WTC11 (cell line): ENCODE measurements at places on chromosomes 3 and 15. TPM values are rescaled to one million over a fixed set of nuclear protein-coding genes. Genes with fewer than 3 reads are reported as not detected.

Gene SLC15A2
- total RNA-seq = 2.4 to 3.8 TPM (median 3.4 TPM) in 3 replicates

Gene NMNAT3
- total RNA-seq = 3.5 to 4.9 TPM (median 4.6 TPM) in 3 replicates

Gene TGM5
- total RNA-seq = not detected in 3 replicates

Gene STAC
- total RNA-seq = 5.5 to 6.4 TPM (median 5.6 TPM) in 3 replicates

Gene GASK1A
- total RNA-seq = 7.1 to 9.6 TPM (median 7.7 TPM) in 3 replicates

Gene MRAS
- 11.1 to 14.8 TPM (median 11.7 TPM) in 3 replicates for total RNA-seq

Gene CCR9
- total RNA-seq = not detected in 3 replicates

Gene ZNF80
- total RNA-seq = not detected in 3 replicates

Gene UPK1B
- 0.18 to 0.42 TPM (median 0.41 TPM) in 3 replicates for total RNA-seq

Gene ICE2
- 76.9 to 84.3 TPM (median 77.5 TPM) in 3 replicates for total RNA-seq
